ENCODE measurements at places on chromosomes 2 and 18.

DNA sequence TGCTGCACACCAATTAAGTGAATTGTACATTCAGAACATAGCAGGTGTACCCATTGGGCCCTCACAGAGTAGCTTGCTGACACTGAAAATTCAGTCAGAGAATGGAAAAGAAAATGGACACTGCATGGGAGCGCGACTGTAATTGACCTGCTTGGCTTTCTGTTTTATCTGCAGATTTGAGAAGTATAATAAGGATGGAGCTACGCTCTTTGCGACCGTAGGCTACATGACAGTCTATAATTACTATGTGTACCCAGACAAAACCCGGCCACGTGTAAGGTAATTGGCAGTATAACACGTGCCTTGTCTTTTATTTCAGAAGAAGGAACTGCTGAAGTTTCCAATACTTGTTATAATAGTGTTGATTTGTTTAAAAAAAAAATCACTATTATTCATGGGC is 33.5 kb upstream of the METAP1D start:
- DNase-seq, result no peak

DNA sequence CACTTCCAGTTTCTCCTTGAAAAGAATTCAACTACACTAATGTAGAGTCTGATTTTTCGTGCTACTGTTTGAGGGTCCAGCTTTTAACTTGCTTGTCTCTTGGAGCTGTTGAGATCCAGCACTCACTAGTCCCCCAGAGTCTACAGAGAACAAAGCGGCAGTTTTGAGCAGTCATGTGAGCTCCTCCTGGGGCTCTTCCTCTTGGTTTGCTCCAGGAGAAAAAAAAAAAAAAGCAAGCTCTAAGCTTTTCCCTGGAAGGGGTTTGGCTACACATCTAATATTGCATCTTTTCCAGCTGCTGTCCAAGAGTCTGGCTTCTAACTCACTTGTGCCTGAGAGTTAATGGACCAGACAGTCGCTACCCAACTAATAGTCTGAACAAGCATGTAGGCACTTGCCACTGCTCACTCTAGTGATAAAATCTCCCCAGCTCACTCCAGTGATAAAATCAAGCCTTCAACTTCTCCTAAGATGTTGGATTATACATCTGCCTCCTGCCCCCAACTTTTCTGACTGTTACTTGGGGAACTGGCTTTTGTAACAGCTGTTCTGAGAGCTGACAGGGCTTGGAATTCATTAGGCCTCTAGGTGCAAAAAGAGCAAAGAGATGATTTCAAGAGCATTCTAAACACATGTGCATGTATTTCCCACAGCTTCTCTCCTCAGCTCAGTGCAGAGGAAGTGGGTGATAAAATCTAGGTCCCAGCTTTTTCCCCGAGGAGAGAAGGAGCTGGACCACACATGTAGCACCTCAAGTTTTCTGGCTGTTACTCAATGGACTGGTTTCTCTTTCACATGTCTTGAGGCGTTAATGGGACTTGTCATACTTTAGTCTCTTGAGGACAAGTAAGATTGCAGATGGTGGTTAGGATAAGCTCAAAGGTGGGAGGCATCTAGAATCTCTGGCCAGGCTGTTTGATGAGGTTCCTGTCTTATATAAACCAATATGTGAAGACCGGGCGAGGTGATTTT is 750.5 kb downstream of the LRP1B start:
- no peak for DNase-seq

DNA sequence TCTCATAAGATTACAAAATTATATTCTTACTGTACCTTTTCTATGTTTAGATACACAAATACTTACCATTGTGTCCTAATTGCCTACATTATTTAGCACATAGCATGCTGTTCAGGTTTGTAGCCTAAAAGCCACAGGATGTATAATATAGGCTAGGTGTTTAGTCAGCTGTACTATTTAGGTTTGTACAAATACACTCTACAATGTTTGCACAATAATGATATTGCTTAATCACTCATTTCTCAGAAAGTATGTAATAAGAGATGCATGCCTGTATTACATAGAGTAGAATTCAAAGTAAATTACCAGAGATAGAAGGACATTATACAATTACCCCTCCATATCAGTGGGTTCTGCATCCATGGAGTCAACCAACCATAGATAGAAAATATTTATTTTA is 201.1 kb upstream of the COL3A1 start:
- no peak for DNase-seq

- no peak for DNase-seq
These were observed 45.9 kb downstream of the FBLN7 start for GRCh38 chr2:112184121-112184520.

Data from naive thymus-derived CD8-positive, alpha-beta T cell (primary cell).